ENCODE measurements at places on chromosomes 2 and 18.

DNA sequence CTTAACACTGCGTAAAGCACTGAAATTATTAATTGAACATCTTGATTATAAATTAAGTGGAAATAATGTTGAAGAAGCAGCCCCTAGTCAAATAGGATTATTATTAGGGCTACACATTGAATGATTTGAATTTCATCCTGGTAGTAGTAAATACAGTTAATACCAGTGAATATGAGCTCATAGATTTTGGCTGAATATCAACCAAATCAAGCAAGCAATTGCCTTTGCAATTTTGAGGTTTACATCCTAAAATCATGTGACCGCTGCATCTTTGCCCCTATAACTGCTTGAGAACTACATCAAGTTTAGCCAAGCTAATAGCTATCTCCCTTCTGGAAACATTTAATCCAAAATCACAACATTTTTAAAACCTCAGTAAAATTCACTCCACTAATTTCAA, 801.2 kb upstream of the PIK3C3 start:
- DNase-seq, result no peak

- DNase-seq, result no peak
These were observed 82.6 kb upstream of the FOSL2 start for GRCh38 chr2:28310107-28310506.

GRCh38 chr2:12716282-12717190, at the start of gene TRIB2:
TRIB2 (plus strand) TSS chr2:12716936; CDS start chr2:12718308, 1,372 bp downstream.
- DNase-seq, result no peak

GRCh38 chr2:227256605-227257004, 68.4 kb upstream of the MFF start:
- DNase-seq, result no peak

GRCh38 chr2:74253971-74254310, 55.5 kb downstream of the MTHFD2 start:
- DNase-seq, result no peak

- no peak for DNase-seq
These were observed 37.9 kb downstream of the B4GALT6 start for GRCh38 chr18:31646332-31647126.

- DNase-seq, result no peak
These were observed 2.2 kb downstream of the CDKL4 start for GRCh38 chr2:39241588-39241987.

- DNase-seq, result no peak
These were observed 68.9 kb upstream of the NCK2 start for GRCh38 chr2:105675841-105676240.

DNA sequence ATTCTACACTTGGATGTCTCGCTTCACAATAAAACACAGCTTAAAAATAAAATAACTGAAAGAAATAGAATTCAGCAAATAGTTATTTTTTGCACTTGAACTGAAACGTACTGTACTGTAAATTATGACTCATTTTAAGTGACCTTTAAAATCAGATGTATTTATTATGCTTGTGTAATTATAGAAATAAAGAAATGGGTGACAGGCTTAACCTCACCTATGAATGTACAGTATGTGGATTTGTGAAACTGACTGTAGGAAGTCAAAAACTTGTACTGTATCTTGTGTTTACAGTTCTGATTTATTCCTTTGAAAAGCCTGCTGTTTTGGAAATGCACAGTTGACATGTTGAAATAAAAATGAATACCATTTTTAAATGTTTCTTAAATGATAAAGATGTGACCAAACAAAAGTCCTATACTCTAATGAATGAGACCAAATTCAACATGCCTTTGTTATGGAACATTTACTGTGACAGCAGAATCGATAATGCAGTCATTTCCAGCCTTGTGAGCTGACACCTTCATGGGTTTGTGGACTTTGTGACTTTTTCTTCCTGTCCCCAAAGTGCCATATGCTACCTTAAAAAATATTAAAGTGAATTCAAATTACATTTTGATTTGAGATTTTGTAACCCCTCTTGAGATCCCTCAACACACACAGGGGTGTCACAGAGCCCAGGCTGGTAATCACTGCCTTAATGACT, 32.7 kb downstream of the NEMP2 start:
- DNase-seq, result no peak

- no peak for DNase-seq
These were observed 9.1 kb downstream of the ITM2C start for GRCh38 chr2:230873661-230874401.

GRCh38 chr2:63845866-63846265, 4.2 kb downstream of the UGP2 start:
- no peak for DNase-seq
